T-helper 17 cell (primary cell): ENCODE measurements at places on chromosomes 2 and 18. TPM values are rescaled to one million over a fixed set of nuclear protein-coding genes. Genes with fewer than 3 reads are reported as not detected.

- H3K36me3 ChIP-seq = peaks cover 2% of the 10 kb centered on the region
- H3K4me3 ChIP-seq = no peak overlapping the region
- no peak overlapping the region for H3K27ac ChIP-seq
- H3K4me1 ChIP-seq = peaks cover 24% of the 10 kb centered on the region
- H3K27me3 ChIP-seq = no peaks in the 10 kb centered on the region
Observed at GRCh38 chr18:74271635-74272034, 20.1 kb downstream of the CYB5A start.

The AMER3 gene
- total RNA-seq = not detected

GRCh38 chr2:22719396-22719795 lies 665.6 kb upstream of the KLHL29 start:
- no peaks in the 10 kb centered on the region for H3K36me3 ChIP-seq
- no peaks in the 10 kb centered on the region for H3K27me3 ChIP-seq
- no peak overlapping the region for H3K27ac ChIP-seq
- no peak for DNase-seq

- H3K4me1 ChIP-seq = no peaks in the 10 kb centered on the region
- no peak overlapping the region for H3K4me3 ChIP-seq
- DNase-seq = no peak
- no peaks in the 10 kb centered on the region for H3K27me3 ChIP-seq
- H3K27ac ChIP-seq = no peak overlapping the region
- H3K36me3 ChIP-seq = no peaks in the 10 kb centered on the region
Observed at GRCh38 chr2:223315813-223316212, 263.8 kb downstream of the KCNE4 start.

- H3K27me3 ChIP-seq = peaks cover 27% of the 10 kb centered on the region
- H3K27ac ChIP-seq = no peak overlapping the region
- no peaks in the 10 kb centered on the region for H3K36me3 ChIP-seq
- no peak overlapping the region for H3K4me3 ChIP-seq
Observed at GRCh38 chr2:173048897-173049661, 26.6 kb upstream of the MAP3K20 start.

- no peak overlapping the region for H3K4me3 ChIP-seq
- no peak for DNase-seq
- H3K36me3 ChIP-seq = no peaks in the 10 kb centered on the region
- no peaks in the 10 kb centered on the region for H3K4me1 ChIP-seq
- no peak overlapping the region for H3K27ac ChIP-seq
Observed at GRCh38 chr2:41410011-41410410, 637.8 kb upstream of the PKDCC start.

The VPS4B gene
- total RNA-seq = 78.7 TPM

DNA sequence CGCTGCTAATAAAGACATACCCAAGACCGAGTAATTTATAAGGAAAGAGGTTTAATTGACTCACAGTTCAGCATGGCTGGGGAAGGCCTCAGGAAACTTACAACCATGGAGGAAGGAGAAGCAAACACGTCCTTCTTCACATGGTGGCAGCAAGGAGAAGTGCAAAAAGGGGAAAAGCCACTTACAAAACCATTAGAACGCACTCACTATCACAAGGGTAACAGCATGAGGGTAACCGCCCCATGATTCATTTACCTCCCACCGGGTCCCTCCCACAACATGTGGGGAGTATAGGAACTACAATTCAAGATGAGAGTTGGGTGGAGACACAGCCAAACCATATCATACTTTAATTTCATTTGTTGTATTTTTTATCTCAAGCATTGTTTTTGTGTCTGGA lies 67.5 kb downstream of the ATP9B start:
- DNase-seq = no peak
- H3K36me3 ChIP-seq = peaks cover 4% of the 10 kb centered on the region
- H3K4me1 ChIP-seq = peaks cover 18% of the 10 kb centered on the region
- no peaks in the 10 kb centered on the region for H3K27me3 ChIP-seq

DNA sequence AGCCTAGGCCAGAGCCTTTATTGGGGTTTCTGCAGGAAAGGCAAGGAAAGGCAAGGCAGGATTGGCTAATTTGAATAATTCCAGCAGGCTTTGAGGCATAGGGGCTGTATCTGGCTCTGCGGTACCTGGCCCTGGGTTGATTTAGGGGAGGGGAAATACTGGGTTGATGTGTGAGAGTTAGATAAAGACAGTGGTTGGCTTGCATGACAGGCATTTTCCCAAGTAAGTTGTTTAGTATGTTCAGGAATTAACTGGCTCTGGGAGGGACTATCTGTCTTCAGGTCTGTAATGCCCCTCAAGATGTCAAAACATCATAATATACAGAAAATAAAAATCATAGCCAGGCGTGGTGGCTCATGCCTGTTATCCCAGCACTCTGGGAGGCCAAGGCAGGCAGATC lies 98.7 kb downstream of the UBR3 start:
- H3K36me3 ChIP-seq = peaks cover 2% of the 10 kb centered on the region
- no peak for DNase-seq
- no peak overlapping the region for H3K4me3 ChIP-seq
- H3K4me1 ChIP-seq = peaks cover 3% of the 10 kb centered on the region
- H3K27ac ChIP-seq = peak overlapping the region; percentile 73

DNA sequence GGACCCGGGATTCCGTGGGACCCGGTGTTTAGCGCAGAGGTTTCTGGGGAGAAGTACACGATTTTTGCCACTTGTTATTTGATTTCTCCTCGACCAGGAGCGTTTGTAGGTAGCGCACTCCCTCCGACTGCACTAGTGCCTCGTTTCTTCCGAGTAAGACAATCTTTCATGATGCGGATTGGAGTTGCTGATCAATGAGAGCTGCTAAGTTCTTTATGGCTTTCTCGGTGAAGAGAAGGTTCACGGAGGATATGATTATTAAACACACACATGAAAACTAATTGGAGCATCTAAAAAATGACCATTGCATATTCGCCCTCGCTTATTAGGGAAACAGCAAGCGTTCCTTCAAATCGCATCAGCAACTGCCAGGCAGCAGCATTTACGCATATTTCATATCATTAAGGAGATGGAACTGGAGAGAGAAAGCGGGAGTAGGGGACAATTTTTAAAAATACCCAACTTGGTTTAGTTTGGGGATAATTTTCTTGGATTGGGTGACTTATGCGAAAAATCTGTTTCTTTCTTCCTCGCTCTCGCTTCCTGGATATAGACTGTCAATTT lies 616 bp downstream of the EML6 start:
- H3K27me3 ChIP-seq = peaks cover 62% of the 10 kb centered on the region
- DNase-seq = no peak
- peaks cover 11% of the 10 kb centered on the region for H3K4me1 ChIP-seq
- peak overlapping the region; percentile 83 for H3K27ac ChIP-seq

DNA sequence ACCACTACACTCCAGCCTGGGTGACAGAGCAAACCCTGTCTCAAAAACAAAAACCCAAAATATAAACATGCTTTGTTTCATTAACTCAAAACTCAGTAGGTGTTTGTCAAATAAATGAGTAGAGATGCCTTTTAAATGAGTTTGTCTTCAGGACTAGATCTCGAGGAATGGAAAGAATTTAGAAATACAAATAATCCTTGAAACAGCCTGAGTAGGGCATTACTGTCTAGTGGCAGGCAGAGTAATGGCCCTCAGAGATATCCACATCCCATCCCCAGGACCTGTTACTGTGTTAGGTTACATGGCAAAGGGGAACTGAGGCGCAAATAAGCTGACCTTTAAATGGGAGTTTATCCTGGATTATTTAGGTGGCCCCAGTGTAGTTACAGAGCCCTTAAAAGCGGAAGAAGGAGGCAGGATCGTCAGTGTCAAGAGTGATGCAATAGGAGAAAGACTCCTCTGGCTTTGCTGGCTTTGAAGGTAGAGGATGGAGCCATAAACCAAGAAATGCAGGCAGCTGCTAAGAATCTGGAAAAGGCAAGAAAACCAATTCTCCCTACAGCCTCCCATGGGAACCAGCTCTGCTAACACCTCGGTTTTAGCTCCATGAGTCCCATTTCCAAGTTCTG lies 63.0 kb downstream of the CABLES1 start:
- no peak for DNase-seq
- no peaks in the 10 kb centered on the region for H3K36me3 ChIP-seq
- H3K27ac ChIP-seq = no peak overlapping the region
- H3K4me3 ChIP-seq = no peak overlapping the region
- H3K4me1 ChIP-seq = peaks cover 3% of the 10 kb centered on the region

The RAMP1 gene
- total RNA-seq = 1.6 TPM

The SERPINB3 gene
- total RNA-seq = not detected

The SERPINB4 gene
- not detected for total RNA-seq

GRCh38 chr2:7895289-7895688 lies 786.6 kb upstream of the ID2 start:
- no peak for DNase-seq
- H3K4me1 ChIP-seq = peaks cover 13% of the 10 kb centered on the region
- no peak overlapping the region for H3K4me3 ChIP-seq
- peaks cover 3% of the 10 kb centered on the region for H3K36me3 ChIP-seq
- no peak overlapping the region for H3K27ac ChIP-seq

The CPLX4 gene
- not detected for total RNA-seq

The GPAT2 gene
- total RNA-seq = 1.2 TPM

DNA sequence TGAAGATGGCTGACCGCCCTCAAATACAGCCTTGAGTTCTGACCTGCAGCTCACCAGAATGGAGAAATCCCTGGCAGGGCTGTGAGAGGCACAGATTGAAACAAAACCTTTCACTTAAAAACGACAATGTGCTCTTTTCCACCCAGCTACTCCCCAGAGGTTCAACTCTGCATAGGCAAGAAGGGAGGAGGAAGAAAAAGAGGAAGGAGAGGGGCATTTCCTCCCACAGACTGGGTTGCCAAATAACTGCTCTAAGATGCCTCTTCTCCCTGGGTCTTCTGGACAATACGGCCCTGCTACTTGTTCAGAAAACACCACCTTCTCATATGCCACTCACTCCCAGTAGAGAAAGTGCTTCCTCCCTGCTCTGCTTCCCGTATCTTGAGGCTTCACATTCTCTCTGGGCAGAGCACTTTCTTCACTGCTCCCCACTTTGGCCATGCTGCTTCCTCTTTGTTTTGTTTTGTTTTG lies 136.4 kb upstream of the SLC1A4 start:
- no peak overlapping the region for H3K4me3 ChIP-seq
- H3K4me1 ChIP-seq = peaks cover 3% of the 10 kb centered on the region

GRCh38 chr2:222127660-222128059 lies 171.1 kb downstream of the PAX3 start:
- no peak overlapping the region for H3K4me3 ChIP-seq
- H3K27ac ChIP-seq = no peak overlapping the region
- no peaks in the 10 kb centered on the region for H3K4me1 ChIP-seq
- no peak for DNase-seq
- H3K27me3 ChIP-seq = peaks cover 6% of the 10 kb centered on the region
- H3K36me3 ChIP-seq = no peaks in the 10 kb centered on the region

The C2orf66 gene
- 0.18 TPM for total RNA-seq

GRCh38 chr2:238023608-238024007 lies 37.2 kb upstream of the SCLY start:
- no peak for DNase-seq
- H3K27ac ChIP-seq = no peak overlapping the region
- no peaks in the 10 kb centered on the region for H3K27me3 ChIP-seq
- peaks cover 9% of the 10 kb centered on the region for H3K4me1 ChIP-seq
- H3K4me3 ChIP-seq = no peak overlapping the region

The CACNB4 gene
- 0.65 TPM for total RNA-seq

DNA sequence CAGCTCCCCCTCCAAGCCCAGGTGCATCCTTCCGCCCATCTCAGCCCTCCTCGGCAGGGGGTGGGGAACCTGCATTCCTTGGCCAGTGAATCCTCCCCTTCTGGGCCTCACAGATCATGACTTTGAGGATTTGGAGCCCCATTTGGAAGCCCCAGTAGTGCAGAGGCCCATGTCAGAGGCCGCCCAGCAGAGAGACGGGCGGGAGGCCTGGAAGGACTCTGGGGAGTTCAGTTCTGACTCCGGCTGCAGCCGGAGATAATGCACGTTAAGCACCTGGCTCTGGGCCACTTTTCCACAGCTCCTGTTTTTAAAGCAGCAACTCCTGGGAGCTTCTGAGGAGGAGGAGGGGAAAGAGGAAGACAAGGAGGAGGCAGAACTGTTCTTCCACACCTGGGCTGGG lies 14.9 kb downstream of the ATOH8 start:
- no peak for DNase-seq
- H3K4me3 ChIP-seq = no peak overlapping the region
- H3K36me3 ChIP-seq = peaks cover 3% of the 10 kb centered on the region
- peaks cover 82% of the 10 kb centered on the region for H3K27me3 ChIP-seq
- no peak overlapping the region for H3K27ac ChIP-seq

DNA sequence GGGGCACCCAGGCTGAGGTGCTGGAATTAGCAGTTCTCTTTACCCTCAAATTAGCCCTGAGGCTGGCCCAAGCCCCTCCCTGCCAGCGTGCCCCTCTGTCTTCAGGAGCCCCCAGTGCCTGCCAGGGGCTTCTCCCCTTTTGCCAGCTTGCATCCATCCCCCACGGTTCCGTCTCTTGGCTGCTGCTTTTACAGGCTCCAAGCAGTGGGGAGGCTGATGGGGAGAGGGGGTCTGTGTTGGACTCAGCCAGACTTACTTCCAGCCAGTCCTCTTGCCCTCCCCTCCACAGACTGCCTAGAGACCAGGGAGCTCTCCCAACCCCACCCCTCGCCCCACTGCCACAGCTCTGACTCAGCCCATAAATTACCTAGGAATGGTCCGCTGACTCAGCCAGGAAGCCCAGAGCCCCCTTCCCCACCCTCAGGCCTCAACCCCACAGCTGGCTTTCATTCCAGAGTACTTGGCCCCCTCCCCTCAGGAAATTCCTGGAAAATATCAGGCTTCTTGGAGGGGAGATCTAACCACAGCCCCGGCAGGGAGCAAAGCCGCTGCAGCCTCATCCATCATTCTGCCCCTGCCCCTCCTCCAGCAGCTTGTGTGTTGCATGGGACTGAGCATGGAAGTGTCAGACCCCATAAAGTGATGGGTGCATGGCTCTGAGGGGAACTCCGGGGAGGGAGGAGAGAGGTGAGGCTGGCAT lies 184.6 kb downstream of the ZFP36L2 start:
- peaks cover 2% of the 10 kb centered on the region for H3K36me3 ChIP-seq
- no peak overlapping the region for H3K27ac ChIP-seq
- no peak overlapping the region for H3K4me3 ChIP-seq
- no peak for DNase-seq
- H3K27me3 ChIP-seq = no peaks in the 10 kb centered on the region

- H3K36me3 ChIP-seq = no peaks in the 10 kb centered on the region
- no peak for DNase-seq
Observed at GRCh38 chr2:129903586-129904425, 75.7 kb upstream of the RAB6C start.

The CD8A gene
- total RNA-seq = 0.70 TPM

DNA sequence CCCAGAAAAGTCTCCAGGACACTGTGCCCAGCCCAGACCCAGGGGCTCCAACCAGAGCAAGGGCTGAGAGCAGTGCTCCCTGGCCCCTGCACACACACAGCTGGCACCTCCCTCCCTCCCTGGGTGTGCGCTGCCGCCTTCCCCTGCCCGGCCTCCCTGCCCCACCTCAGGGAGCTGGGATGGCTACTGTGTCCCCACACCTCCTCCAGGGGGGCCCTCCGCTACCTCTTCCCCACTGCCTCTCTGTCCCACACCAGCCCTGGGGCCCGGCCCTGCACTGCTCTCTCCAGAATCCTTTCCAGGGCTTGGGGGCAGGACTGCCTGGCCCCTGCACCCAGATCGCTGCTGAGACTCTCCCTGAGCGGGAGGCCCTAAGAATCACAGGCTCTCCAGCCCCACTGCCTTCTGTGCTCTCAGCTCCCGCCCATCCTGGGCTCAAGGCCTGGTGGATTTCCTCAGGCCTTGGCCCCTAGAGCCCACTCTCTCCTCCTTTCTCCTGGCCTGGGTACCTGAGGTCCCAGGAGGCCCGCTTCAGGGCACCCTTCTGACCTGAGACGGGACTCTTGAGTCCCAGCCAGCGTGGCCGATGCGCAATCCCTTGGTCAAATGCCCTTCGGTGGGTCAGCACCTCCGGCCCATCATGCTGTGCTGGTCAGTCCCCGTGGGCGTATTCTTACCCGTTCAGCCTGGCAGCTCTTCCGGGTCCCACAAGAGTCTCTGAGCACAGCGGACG lies 276.8 kb upstream of the HDAC4 start:
- peaks cover 12% of the 10 kb centered on the region for H3K27me3 ChIP-seq
- H3K4me1 ChIP-seq = peaks cover 3% of the 10 kb centered on the region
- no peak overlapping the region for H3K4me3 ChIP-seq
- peaks cover 3% of the 10 kb centered on the region for H3K36me3 ChIP-seq
- H3K27ac ChIP-seq = no peak overlapping the region
